ENCODE measurements at places on chromosomes 1 and 21.

- no peak for DNase-seq
These were observed 8.9 kb downstream of the XKR8 start for GRCh38 chr1:27968692-27969091.

DNA sequence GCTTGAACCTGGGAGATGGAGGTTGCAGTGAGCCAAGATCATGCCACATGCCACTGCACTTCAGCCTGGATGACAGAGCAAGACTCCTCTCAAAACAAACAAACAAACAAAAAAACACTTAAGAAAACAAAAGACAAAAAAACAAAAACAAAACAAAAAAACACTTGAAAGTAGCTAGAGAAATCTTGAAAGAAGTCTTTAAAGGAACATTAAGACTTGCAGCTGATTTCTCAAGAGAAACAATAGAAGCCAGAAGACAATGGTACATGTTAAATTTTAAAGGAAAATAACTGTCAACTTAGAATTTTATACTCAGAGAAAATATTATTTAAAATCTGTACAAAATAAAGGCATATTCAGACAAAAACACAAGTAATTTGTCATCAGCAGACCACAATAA, 71.3 kb downstream of the HLX start:
- no peak for DNase-seq

DNA sequence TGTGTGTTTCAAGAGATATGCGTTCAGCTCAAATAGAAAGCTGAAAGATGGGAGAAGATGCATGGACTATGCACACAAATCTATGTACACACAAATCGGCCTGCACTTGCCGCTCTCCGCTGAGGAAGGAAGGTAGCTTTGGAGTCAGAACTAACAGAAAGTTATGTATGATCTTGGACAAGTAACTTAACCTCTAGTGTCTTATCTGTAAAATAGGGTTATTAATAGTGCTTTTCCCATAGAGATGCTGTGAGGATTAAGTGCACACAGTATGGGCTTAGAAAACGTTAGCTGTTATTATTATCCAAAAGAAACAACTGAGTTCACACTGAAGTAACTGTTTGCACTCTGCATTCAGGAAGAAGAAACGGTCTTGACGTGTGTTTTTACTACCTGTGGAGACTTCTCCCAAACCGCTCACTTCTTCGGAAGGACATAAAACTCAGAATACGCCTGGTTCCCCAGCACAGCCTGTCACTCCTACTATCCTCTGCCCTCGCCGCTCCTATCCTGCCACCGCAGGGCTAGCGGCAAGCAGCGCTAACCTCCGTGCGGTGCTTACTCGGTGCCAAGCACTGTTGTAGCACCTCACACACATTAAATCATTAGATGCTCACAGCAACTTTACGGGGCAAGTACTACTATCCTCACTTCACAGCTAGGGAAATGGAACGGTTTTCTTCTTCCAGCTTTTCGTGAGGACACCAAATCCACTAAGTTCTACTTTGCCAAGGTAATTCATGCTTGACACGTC, 1.3 kb downstream of the TGFBR3 start:
- DNase-seq = peak; percentile 13

- DNase-seq = no peak
These were observed 48.7 kb upstream of the PLA2G4A start for GRCh38 chr1:186780076-186780475.

- DNase-seq = no peak
These were observed 1203.4 kb downstream of the BRINP3 start for GRCh38 chr1:189274267-189274666.

GRCh38 chr1:30360281-30360680, 363.1 kb downstream of the MATN1 start:
- DNase-seq = no peak

- DNase-seq = no peak
These were observed 173.6 kb downstream of the ADGRL2 start for GRCh38 chr1:81974222-81974841.

DNA sequence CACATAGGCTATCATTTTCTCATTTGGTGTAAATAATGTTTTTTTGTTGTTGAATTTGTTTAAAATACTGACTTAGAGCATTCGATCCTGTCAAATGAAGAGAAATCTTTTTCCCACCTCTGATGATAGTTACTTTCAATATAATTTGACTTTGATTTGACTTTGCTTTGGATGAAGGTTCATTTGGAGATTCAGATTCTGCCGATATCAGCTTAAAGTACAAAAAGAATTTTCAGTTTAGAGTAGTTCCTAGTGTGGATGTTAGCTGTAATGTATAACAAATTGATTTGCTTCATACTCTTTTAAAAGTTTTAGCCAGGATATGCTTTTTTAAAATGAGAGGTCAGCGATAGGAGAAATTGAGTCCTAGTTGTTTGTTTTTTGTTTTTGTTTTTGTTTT, 9.9 kb downstream of the STX12 start:
- DNase-seq = no peak

- DNase-seq = no peak
These were observed 852.1 kb downstream of the PLA2G4A start for GRCh38 chr1:187680823-187681222.

GRCh38 chr1:218254296-218254946, 30.7 kb upstream of the RRP15 start:
- no peak for DNase-seq

DNA sequence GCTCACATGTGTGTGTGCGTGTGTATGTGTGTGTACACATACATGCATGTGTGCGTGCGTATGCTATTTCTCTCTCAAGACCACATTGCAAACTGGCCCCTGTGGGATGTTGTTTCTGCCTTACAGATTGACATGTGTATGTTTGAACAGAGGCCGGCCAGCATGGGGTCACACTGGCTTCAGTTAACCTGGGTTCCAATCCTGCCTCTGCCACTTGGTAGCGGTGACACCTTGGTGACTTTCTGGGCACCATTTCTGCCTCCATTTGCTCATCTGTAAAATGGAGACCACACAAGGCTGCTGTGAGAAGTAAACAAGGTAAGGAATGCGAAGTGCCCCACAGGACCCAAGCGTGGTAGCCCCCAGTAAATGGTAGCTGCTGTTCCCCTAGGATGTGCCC, 51.7 kb downstream of the TCP10L start:
- DNase-seq = no peak

GRCh38 chr1:156160743-156161171, 7.4 kb downstream of the SEMA4A start:
- DNase-seq = peak; percentile 51

DNA sequence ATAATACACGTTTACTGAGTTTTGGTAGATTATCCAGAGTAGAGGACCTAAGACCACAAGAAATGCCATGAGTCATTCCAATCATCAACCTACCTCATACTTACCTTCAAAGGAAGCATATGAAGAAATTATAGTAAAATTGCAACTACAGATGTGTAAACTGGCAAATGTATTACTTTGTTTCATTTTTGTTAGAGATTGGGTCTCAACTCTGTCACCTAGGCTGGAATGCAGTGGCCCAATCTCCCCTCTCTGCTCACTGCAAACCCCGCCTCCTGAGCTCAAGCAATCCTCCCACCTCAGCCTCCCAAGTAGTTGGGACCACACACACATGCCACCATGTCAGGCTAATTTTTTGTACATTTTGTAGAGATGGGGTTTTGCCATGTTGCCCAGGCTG, 5.2 kb downstream of the TMCO1 start:
- DNase-seq = no peak

DNA sequence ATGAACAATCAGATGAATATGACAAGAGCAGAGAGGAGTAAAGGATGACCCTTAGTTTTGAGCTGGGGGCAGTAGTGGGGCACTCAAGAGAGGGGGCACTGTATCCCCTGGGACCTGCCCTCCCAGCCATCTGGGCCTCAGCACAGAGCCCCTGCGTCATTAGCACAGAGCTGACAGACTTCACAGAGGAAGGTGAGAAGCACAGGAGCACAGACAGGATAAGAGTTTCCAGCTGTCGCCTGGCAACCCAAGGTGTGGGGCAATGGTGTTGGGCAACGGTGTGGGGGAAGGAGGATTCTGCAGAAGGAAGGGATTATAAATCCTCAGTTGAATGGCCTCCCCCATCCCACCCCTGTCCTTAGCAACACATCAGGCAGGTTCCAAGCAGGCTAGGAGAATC, 30.2 kb downstream of the RAB3B start:
- no peak for DNase-seq

DNA sequence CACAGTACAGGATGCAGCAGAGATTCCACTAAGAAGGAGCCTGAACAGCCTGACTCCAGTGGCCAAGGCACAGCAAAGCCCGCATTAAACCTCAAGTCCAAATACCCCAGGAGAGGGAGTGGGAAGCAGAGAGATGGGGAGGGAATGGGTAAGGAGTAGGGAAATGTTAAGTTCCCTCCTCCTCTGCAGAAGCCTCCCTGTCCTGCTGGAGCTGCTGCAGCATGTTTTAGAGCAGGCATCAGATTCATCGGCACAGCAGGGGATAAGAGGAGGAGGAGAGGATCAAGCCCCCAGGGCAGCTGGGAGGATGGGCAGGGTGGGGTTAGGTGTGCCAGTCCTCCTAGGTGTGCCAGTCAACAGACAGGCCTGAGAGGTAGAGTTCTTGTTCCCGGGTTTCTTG, 709.7 kb downstream of the PTPRU start:
- no peak for DNase-seq

- DNase-seq = no peak
These were observed 252.5 kb downstream of the SIPA1L2 start for GRCh38 chr1:232377494-232377770.

GRCh38 chr1:26419494-26419893, 8.9 kb downstream of the LIN28A start:
- DNase-seq = no peak

GRCh38 chr1:164671323-164671965, 112.5 kb downstream of the PBX1 start:
- no peak for DNase-seq

DNA sequence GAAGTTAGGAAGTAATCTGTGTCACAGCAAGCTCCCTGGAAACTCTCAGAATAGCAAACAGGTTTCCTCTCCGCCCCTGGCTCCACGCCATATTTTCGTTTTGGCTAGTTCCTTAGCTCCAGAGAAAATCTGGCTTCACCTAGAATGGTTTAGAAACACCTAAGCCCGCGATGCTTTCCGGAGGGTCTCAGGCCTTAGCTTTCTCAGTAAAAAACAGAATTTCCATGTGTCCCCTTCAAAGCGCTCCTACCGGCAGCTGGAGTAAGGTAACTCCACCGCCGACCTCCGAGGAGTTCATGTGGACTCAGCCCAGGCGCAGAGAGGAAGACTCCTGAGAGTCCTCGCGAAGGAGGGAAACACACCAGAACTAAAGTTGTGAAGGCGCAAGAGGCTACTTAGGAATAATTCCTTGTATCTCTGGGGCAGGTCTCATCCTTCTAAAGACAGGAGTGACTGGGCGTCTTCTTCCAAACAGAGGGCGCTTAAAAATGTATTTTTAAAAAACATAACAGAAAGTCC, 406 bp downstream of the KIAA0040 start:
- DNase-seq = no peak

GRCh38 chr1:88327391-88328267, 356.4 kb upstream of the PKN2 start:
- no peak for DNase-seq

GRCh38 chr1:108027389-108027788, 62.4 kb upstream of the VAV3 start:
- DNase-seq = no peak

DNA sequence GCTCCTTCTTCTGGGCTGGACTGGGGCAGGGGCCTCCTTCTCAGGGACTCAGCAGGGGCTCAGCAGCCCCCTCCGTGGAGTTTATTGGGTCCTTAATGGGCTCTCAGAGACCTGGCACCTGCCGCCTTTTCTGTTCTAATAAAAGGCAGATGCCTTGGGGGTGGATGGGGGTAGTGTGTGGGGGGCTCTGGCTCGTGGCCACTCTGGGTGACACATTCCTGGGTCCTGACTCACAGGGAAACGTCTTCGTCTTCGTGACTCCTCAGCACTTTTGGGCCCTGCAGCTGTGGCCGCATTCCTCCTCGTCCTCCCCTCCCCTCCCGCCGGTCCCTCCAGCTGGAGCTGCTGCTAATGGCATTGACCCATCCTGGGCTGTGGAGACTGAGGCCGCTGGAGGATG, 107.8 kb upstream of the WNT4 start:
- DNase-seq = no peak

DNA sequence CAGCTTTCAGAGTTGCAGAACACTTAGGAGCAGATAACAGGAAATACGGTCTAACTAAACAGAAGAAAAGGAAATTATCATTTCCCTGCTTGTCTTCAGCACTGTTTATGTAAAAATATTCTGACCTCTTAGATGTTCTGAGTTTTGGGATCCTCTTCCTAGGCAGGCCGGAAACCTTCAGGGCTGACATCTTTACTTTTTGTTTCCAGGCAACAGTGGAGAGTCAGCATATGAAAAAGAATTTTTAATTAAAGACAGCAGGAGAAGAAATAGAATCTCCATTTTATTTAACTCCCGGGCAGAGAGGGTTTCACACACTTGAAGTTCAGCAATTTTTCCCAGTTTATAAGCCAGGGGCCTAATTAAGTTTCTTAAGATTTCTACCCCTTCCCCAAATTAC, 5.1 kb upstream of the RIPPLY3 start:
- DNase-seq = no peak

- DNase-seq = no peak
These were observed 86.4 kb downstream of the PLXNA2 start for GRCh38 chr1:208157769-208158168.

DNA sequence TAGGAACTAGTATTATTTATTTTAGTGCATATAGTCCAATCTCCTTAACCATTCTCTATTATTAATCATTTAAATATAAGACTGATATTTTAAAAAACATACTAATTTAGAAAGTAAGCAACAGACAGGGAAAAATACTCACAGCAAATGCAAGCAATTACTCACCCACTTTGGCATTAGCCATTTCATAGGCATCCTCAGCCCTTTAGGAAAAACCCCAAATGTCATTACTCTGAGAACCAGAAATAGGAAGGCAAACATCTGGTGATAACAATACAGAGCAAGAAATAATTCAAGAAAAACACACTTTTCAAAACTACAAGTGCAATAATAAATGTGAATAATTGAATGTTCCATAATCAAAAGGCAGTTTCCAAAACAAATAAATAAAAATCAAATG, 545.1 kb downstream of the PLPP3 start:
- no peak for DNase-seq

- peak; percentile 51 for DNase-seq
These were observed 5.5 kb downstream of the AZIN2 start for GRCh38 chr1:33086384-33086850.

DNA sequence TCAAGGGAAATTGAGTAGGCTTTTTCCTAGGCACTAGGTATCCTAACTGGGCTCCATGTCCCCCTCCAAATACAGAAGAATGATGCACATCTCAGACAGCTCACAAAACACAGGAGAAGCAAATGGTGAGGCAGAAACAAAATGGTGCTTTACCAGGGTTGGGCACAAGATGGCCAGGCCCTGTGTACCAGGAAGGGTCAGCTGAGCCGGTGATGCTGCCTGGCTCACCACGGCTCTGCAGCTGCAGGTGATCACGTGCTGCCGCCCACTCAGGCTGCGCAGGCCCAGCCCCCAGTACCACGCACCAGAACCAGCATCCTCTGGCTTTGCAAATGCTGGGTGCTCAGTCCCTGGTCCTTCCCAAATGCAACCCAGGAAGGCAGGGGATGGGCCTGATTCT, 993 bp upstream of the DSCAM start:
- DNase-seq = no peak

- DNase-seq = no peak
These were observed 4.9 kb downstream of the ARHGEF19 start for GRCh38 chr1:16207318-16208269.

- no peak for DNase-seq
These were observed 56.9 kb downstream of the RUNX3 start for GRCh38 chr1:24873148-24873547.

GRCh38 chr21:33011462-33011861, 14.3 kb upstream of the OLIG2 start:
- no peak for DNase-seq

GRCh38 chr21:42975886-42976608, 1.7 kb downstream of the PKNOX1 start:
- no peak for DNase-seq

Measured in progenitor cell of endocrine pancreas (in vitro differentiated cells).